ENCODE measurements at places on chromosomes 13 and 19.
A peak's percentile ranks its signal among the peaks of the same experiment; 100 is the strongest.

GRCh38 chr13:42039457-42039945 is 8.9 kb upstream of the DGKH start:
- no peak for DNase-seq

GRCh38 chr19:12763100-12763499 is 11.5 kb downstream of the BEST2 start:
- no peak for DNase-seq

- no peak for DNase-seq
Observed at GRCh38 chr13:114088234-114088633, 44.2 kb downstream of the RASA3 start.

DNA sequence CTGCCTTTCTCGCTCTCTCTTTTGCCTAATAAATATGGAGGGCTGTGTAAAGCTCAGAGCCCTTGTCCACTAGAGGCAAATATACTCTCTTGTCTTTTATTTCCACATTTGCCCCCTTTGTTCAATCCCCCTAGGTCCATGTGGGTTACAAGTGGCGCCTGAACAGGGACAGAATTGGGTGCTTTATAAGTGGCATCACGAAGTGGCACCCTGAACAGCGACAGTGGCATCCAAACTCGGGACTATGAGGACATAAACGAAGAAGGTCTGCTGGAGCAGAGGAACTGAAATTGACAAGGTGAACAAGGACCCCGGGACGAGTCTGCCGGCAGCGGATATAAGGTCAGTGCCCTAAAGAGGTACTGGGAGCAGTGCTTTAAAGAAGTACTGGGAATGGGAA is 4.3 kb upstream of the ZNF610 start:
- DNase-seq = no peak

DNA sequence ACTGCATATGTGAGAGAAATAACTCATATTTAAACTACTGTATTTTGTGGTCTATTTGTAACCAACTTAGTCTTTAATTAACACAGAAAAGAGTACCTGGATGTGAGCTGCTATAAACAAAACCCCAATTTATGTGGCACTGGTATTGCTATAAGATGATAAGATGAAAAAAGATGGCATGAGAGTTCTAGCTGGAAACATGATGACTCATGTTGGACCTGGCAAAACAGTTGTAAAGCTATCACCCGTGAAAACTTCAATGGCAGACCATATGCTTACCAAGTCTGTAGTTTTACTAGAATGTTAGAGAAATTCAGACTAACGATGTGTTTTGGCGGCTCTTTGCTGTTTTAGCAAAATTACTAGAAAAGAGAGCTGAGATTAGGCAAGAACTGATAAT is 69.6 kb upstream of the PCDH9 start:
- no peak for DNase-seq

- DNase-seq = no peak
Observed at GRCh38 chr19:15897738-15898276, at the start of gene CYP4F2. TSS of gene CYP4F2 (minus strand) at chr19:15898074. CDS start at chr19:15897611, 463 bp downstream.

GRCh38 chr13:52779103-52779502 is 39.5 kb upstream of the CNMD start:
- peak; percentile 21 for DNase-seq

GRCh38 chr13:72911981-72912380 is 130.0 kb downstream of the PIBF1 start:
- no peak for DNase-seq

GRCh38 chr13:46473806-46474205 is 79.2 kb upstream of the LRCH1 start:
- DNase-seq = no peak

- DNase-seq = no peak
Observed at GRCh38 chr19:45473682-45474605, 6.1 kb downstream of the FOSB start.

- peak; percentile 47 for DNase-seq
Observed at GRCh38 chr19:14434543-14435319, 1.6 kb downstream of the PKN1 start.

DNA sequence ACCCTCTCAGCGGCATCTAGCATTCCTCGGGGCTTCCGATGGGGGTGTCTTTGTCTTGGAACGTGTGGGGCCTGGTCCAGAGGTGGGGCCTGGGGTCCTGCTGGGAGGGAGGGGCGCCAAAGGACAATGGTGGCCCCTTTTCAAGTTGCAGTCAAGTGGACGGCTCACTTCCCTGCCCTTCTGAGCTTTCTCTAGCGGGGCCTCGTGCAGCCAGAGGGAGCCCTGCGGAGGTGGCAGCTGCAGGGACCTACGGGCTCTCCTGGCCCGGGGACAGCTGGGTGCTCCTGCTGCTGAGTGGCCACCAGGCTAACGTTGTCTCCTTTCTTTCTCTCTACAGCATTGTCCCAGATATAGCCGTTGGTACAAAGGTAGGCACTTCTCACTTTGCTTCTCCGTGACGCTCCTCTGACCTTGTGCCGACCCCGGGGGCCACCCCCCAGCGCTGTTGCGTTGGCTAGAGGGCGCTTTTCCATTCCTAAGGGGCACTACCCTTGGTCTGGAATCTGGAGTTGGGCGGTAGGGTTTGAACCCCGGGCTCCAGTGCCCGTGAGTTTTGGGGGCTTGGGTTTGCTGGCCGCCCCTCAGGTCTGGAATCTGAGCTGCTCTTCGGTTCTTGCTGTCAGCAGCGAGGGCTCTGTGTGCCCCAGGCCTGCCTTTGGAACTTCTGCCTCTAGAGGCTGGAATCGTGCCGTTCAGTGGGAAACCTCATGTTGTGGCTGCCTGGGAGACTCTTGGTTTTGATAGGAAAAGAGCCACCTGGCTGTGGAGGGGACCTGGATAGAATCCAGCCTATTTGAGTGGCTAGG is 2.0 kb downstream of the PTBP1 start:
- DNase-seq = no peak

- DNase-seq = no peak
Observed at GRCh38 chr13:64810750-64811149, 2419.4 kb downstream of the PCDH9 start.

GRCh38 chr19:28296506-28296905 is 916.4 kb downstream of the UQCRFS1 start:
- DNase-seq = no peak

- no peak for DNase-seq
Observed at GRCh38 chr19:58334691-58335249, 8.0 kb downstream of the ZSCAN22 start.

DNA sequence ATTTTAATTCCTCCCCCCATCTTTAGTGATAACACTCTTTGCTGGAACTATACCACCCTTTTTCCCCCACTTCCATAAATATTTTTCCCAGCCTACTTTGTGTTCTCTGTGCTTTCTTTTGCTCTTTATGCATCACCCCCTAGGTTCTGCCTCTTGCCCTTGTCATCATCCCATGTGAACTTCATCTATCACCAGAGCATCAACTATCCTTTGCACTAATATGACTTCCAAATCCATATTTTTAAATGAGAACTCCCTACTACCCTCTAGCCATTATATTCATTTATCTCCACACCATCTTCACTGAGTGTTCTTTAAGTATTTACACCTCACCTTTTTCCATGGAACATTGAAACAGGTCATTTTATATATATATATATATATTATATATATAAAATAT is 452.7 kb downstream of the FOXO1 start:
- no peak for DNase-seq

DNA sequence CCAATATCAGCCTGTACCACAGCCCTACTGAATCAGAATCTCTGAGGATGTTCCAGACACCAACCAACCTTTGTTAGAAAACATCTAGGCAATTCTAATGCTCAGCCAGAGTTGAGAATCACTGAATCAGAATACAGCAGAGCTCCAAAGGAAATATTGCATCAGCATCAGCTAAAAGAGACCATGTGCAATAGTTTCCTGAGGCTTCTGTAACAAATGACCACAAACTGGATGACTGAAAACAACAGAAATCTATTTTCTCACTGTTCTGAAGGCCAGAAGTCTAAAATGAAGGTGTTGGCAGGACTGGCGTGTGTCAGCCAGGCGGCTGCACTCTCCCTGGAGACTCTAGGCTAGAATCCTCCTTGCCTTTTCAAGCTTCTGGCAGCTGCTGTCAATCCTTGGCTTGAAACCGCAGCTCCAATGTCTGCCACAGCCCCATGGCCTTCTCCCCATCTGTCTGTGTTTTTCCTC is 1.2 kb upstream of the DCT start:
- no peak for DNase-seq

DNA sequence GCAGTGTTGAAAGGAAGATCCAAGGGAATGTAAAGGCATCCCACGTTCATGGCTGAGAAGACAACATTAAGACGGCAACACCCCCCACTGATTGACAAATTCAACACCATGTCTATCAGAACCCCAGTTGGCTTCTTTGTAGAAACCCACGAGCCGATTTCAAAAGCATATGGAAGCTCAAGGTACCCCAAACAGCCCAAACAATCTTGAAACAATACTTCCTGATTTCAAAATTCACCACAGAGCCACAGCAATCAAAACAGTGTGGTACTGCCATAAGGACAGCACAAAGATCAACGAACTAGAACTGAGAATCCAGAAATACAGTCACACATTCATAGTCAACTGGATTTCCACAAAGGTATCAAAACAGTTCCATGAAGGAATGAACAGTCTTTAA is 6.2 kb downstream of the MIER2 start:
- DNase-seq = no peak

- DNase-seq = no peak
Observed at GRCh38 chr19:45117167-45117594, 24.2 kb downstream of the PPP1R37 start.

GRCh38 chr13:68160466-68160865 is 930.3 kb upstream of the PCDH9 start:
- DNase-seq = no peak

GRCh38 chr19:32097620-32098019 is 247.8 kb upstream of the ZNF507 start:
- no peak for DNase-seq

DNA sequence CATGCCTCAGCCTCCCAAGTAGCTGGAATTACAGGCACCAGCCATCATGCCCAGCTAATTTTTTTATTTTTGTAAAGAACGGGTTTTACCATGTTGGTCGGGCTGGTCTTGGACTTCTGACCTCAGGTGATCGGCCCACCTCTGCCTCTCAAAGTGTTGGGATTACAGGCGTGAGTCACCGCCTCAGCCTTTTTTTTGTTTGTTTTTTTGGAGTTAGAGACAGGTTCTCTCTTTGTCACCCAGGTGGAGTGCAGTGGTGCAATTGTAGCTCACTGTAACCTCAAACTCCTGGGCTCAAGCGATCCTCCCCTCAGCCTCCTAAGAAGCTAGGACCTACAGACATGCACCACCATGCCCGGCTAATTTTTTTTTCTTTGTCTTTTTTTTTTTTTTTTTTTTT is 15.6 kb upstream of the NOTCH3 start:
- DNase-seq = no peak

DNA sequence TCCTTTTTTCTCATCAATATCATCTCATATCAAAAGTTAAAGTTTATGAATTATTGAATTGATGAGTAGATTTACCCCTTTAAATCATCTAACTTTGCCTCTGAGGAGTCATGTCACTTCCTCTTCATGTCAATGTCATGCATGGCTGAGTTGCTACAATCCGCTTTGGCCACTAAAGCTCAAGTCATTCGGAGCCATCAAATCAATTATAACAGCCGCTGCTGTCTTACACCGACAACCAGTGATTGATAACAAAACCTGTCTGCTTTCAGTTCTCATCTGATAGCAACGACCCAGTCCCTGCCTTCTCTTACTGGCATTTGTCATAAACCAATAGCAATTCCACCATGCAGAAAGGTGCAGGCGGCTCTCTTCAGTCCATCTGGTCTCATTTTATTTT is 429.3 kb downstream of the DIAPH3 start:
- DNase-seq = no peak

DNA sequence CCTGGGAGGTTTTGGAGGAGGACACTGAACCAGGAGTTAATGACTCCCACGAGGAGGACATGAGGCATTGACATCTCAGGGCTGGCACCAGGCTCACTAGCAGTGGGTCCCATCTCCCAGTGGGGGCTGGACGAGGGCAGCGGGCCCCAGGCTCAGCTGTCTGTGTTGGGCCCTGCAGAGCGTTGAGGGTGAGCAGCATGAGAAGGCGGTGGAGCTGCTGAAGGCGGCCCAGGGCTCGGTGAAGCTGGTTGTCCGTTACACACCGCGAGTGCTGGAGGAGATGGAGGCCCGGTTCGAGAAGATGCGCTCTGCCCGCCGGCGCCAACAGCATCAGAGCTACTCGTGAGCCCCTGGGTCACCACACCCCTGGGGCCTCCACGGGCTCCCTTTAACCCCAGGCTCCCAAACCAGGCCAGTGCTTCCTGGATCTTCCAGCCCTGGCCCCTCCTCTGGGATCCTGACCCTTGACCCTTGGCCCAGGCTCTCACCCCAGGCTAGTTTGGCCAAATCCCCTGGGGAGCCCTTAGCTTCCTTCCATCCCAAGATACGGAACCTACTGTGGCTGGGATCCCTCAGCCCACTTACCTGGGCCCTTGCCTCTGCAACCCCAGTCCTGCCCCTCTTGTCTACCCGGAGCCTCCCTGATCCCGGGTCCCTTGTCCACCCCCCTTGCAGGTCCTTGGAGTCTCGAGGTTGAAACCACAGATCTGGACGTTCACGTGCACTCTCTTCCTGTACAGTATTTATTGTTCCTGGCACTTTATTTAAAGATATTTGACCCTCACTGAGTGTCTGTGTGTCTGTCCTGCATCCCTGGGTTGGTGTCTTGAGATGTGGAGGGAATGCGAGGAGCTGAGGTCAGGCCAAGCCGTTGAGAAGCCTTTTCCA is 1.0 kb downstream of the C19orf73 start:
- no peak for DNase-seq

GRCh38 chr19:46573679-46574498 is 27.2 kb upstream of the CALM3 start:
- no peak for DNase-seq

DNA sequence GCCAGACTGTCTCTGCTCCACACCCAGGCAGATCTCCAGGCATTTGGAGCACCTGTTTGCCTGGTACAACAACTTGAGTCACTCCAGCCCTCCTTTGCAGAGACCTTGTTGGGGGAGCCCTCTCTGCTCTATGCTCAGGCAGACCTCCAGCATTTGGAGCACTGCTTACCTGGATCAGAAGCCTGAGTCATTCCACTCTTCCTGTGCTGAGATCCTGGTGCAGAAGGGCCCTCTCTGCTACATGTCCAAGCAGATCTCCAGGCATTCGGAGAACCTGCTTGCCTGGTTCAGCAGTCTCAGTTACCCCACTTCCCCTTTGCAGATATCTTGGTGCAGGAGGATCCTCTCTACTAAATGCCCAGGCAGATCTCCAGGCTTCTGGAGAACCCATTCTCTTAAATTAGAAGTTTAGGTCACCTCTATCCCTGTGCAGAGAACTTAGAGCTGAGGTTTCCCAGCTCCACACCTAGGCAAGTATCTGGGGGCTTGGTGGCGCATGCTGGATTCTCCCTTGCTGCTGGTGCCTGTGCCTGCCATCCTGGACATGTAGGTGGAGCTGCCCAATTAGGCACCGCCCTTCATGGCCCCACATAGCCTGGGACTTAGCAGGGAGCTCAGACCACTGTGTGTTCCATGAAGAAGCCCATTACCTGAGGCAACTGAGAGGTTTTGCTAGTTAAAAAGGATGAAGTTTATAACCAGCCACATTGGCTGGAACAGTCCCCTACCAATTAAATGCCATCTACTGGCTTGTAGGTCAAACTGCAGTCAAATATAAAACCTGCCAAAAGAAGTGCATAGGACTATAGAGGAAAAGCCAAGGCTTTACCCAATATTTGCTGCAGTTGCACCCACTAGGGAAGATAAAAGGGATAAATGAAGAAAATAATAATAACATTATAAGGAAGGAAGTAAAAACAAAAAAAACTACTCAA is 97.6 kb upstream of the SLITRK6 start:
- no peak for DNase-seq

GRCh38 chr13:46295491-46296114 is 83.9 kb downstream of the LRRC63 start:
- no peak for DNase-seq

- DNase-seq = no peak
Observed at GRCh38 chr13:41302743-41303142, 8.3 kb upstream of the NAA16 start.

GRCh38 chr13:21901811-21902708 is 231.2 kb downstream of the FGF9 start:
- no peak for DNase-seq

All from head of caudate nucleus (tissue), 42 donors.